ENCODE measurements at places on chromosomes 2 and 18. TPM values are rescaled to one million over a fixed set of nuclear protein-coding genes. Genes with fewer than 3 reads are reported as not detected.

VWC2L gene
- total RNA-seq, result not detected

DPP4 gene
- total RNA-seq, result 7.5 TPM

ALK gene
- total RNA-seq, result under 0.01 TPM

TTC31 gene
- total RNA-seq, result 28.3 TPM

TTC27 gene
- total RNA-seq, result 5.6 TPM

MPHOSPH10 gene
- total RNA-seq, result 19.1 TPM

CD226 gene
- 0.33 TPM for total RNA-seq

GALR1 gene
- total RNA-seq, result under 0.01 TPM

ALS2 gene
- total RNA-seq, result 9.9 TPM

OXER1 gene
- total RNA-seq, result 4.7 TPM

CNNM3 gene
- 18.2 TPM for total RNA-seq

- H3K27me3 ChIP-seq, result no peaks in the 10 kb centered on the region
- H3K36me3 ChIP-seq, result no peaks in the 10 kb centered on the region
- H3K27ac ChIP-seq, result no peak overlapping the region
- H3K4me3 ChIP-seq, result no peak overlapping the region
- peak; percentile 75 for DNase-seq
Measured at GRCh38 chr2:162840598-162841246, 2.2 kb upstream of the KCNH7 start.

GRCh38 chr2:197498937-197499593 lies 575 bp downstream of the HSPD1 start:
- peaks cover 18% of the 10 kb centered on the region for H3K36me3 ChIP-seq
- H3K4me1 ChIP-seq, result peaks cover 54% of the 10 kb centered on the region
- H3K4me3 ChIP-seq, result peak overlapping the region; percentile 63
- peak overlapping the region; percentile 95 for H3K27ac ChIP-seq

DNA sequence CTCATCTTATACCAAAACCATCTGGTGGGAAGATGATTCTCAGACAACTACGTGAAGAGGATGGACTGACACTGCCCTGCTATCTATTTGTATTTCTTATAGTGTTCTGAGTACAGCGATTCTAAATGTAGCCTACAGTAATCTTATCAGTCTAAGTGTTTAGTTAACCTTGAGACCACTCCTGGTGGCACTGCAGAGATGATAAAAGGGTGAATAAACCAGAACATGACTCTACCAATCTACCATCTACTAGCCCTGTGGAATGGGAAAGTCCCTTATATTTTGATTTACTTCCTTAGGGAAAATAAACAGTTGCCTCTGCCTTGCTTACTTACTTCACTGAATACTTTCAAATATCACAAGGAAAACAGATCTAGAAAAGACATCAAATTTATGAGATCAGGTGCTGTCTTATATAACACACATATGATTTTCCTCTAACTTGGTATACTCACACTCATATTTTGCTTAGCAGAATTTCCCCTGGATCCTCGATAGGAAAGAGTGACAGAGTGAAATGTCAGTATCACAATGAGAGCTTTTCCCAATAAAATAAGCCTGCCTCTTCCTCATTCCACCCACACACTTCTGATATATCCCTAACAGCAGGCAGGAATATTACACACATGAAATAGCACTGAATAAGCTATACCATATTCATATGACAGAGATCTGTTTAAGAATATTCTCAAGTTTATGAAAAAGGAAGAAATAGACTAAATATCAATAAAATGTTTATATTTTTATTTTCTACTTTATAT lies 58.6 kb upstream of the MTIF2 start:
- peaks cover 9% of the 10 kb centered on the region for H3K4me1 ChIP-seq
- H3K36me3 ChIP-seq, result no peaks in the 10 kb centered on the region
- no peaks in the 10 kb centered on the region for H3K27me3 ChIP-seq
- H3K27ac ChIP-seq, result peak overlapping the region; percentile 9
- no peak for DNase-seq

DNA sequence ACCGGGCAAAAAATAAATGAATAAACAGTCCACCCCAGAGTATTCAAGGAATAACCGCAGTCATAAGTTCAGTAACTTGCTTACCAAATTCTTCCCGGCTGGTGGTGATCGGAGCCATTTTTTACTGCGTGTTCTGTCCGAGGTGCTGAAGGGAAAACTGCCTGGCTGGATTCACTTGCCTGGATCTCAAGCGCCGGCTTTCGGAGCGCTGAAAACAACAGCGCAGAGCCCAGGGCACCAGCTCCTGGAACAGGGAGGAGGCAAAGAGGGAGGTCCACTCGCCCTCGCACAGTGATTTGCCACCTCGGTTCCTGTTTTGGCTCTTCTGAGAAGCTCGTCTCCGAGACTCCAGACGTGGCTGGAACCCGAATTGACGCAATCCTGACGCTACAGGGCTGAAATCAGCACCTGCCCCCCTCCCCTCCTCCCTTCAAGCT lies at the start of gene SYT4:
Gene SYT4, minus strand, starts transcription at position 327 of the 437 bp plus-strand sequence. Its CDS starts 209 bp downstream, at position 118.
- no peak within 1 kb of the TSS for H3K4me3 ChIP-seq
- no peaks in the 10 kb centered on the region for H3K36me3 ChIP-seq
- no peaks in the 10 kb centered on the region for H3K27me3 ChIP-seq
- no peak within 1 kb of the TSS for H3K27ac ChIP-seq

GRCh38 chr2:232890896-232891601 lies 21.0 kb downstream of the SNORC start:
- H3K36me3 ChIP-seq, result no peaks in the 10 kb centered on the region
- DNase-seq, result peak; percentile 79
- H3K27ac ChIP-seq, result peak overlapping the region; percentile 13
- H3K4me3 ChIP-seq, result no peak overlapping the region
- H3K4me1 ChIP-seq, result peaks cover 30% of the 10 kb centered on the region

- H3K4me3 ChIP-seq, result no peak overlapping the region
- no peaks in the 10 kb centered on the region for H3K27me3 ChIP-seq
- no peaks in the 10 kb centered on the region for H3K36me3 ChIP-seq
- H3K4me1 ChIP-seq, result peaks cover 18% of the 10 kb centered on the region
- H3K27ac ChIP-seq, result no peak overlapping the region
Measured at GRCh38 chr2:159160954-159161353, 125.5 kb downstream of the WDSUB1 start.

DNA sequence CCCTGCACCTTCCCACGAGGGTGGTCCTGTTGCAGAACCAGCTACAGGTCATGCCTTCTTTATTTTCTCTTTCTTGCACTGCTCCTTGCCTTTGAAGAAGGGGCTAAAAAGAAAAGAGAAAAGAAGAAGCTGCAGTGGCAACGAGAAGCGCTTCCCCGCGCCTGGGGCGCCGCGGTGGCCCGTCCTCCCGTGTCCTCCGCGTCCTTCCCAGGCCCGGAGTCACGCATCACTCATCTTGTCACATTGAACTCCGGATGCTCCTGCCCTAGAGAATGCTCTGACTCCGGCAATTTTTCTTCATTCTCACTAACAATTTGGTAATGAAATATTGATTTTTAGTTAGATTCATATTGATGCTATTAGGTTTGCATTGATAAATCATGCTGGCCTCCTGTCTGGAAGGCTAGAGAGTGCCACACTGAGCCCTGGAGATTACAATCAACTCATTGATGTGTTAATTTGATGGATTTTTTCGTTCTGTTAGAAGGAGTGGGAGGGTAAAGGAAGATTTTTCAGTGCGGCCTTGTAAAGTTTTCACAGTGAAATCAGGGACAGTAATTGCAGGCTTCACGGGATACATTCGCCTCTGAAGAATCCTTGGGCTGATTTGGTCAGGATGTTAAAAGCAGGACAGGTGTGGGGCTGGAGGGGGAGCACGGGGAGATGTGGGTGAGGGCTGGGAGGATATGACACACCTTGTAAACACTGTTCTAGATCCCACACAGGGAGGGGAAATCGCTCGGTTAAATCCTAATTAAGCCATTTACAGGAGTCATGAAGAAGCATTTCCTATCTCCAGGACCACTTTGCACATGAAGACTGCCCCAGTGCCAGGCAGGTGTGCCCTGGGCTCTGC lies 349.3 kb downstream of the ZNF516 start:
- no peaks in the 10 kb centered on the region for H3K27me3 ChIP-seq
- H3K4me1 ChIP-seq, result no peaks in the 10 kb centered on the region
- no peak overlapping the region for H3K27ac ChIP-seq
- H3K36me3 ChIP-seq, result no peaks in the 10 kb centered on the region
- H3K4me3 ChIP-seq, result no peak overlapping the region

DNA sequence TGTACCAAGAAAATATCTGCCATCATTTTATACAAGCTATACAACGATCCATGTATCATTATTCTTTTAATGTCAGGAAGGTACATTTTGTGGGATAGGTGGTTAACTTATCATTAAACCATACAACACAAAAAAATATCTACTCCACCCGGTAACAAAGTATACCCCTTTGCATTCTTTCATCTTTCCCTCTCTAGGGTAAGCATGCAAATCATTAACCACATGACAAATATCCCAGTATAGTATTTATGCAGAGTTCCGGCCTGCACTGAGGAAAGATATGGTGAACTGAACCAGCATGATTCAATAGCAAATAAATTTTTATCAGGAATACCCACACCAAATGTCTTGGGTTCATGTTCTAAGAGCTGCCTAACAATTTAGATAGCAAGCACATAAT lies 22.5 kb upstream of the SULT1C2 start:
- peaks cover 11% of the 10 kb centered on the region for H3K4me1 ChIP-seq
- H3K36me3 ChIP-seq, result no peaks in the 10 kb centered on the region
- DNase-seq, result no peak
- H3K27ac ChIP-seq, result no peak overlapping the region

GRCh38 chr2:158024288-158024898 lies 77.3 kb upstream of the UPP2 start:
- no peak overlapping the region for H3K27ac ChIP-seq
- no peaks in the 10 kb centered on the region for H3K4me1 ChIP-seq
- DNase-seq, result peak; percentile 58
- no peak overlapping the region for H3K4me3 ChIP-seq
- no peaks in the 10 kb centered on the region for H3K27me3 ChIP-seq

- no peaks in the 10 kb centered on the region for H3K4me1 ChIP-seq
- no peak for DNase-seq
- H3K27me3 ChIP-seq, result no peaks in the 10 kb centered on the region
Measured at GRCh38 chr2:201327678-201328077, 29.5 kb downstream of the FLACC1 start.

- no peaks in the 10 kb centered on the region for H3K27me3 ChIP-seq
- no peak overlapping the region for H3K4me3 ChIP-seq
- H3K27ac ChIP-seq, result no peak overlapping the region
- DNase-seq, result no peak
- H3K4me1 ChIP-seq, result peaks cover 24% of the 10 kb centered on the region
Measured at GRCh38 chr2:191289049-191289448, 43.8 kb downstream of the MYO1B start.

- H3K4me1 ChIP-seq, result no peaks in the 10 kb centered on the region
- no peak for DNase-seq
- H3K27ac ChIP-seq, result no peak overlapping the region
- no peak overlapping the region for H3K4me3 ChIP-seq
- no peaks in the 10 kb centered on the region for H3K36me3 ChIP-seq
Measured at GRCh38 chr18:42640160-42640559, 475.3 kb downstream of the RIT2 start.

- H3K27me3 ChIP-seq, result no peaks in the 10 kb centered on the region
- no peak for DNase-seq
- H3K4me1 ChIP-seq, result peaks cover 23% of the 10 kb centered on the region
- peaks cover 4% of the 10 kb centered on the region for H3K36me3 ChIP-seq
Measured at GRCh38 chr2:47028846-47029560, 113.4 kb upstream of the MCFD2 start.

- H3K4me3 ChIP-seq, result no peak overlapping the region
- no peaks in the 10 kb centered on the region for H3K27me3 ChIP-seq
- H3K27ac ChIP-seq, result no peak overlapping the region
Measured at GRCh38 chr2:122753336-122753735, 997.9 kb downstream of the TSN start.

GRCh38 chr2:155840661-155841060 lies 491.9 kb downstream of the NR4A2 start:
- DNase-seq, result no peak
- no peaks in the 10 kb centered on the region for H3K4me1 ChIP-seq
- H3K4me3 ChIP-seq, result no peak overlapping the region
- no peaks in the 10 kb centered on the region for H3K27me3 ChIP-seq

DNA sequence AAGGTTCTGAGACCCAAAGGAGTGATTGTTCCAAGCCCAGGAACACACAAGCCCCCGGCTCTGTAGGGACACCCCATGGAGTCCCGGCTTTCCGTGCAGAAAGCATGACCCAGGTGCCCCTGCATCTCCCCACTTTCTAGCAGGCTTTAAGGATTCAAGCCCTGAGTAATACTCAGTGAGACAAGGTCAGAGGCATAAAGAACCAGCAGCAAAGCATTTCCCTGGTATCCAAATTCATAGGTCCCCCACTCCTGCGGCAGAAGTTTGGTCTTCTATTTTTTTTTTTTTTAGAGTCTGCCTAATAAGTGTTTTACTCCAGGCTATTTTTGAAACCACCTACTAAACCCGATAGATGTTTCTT lies 16.3 kb downstream of the TSHZ1 start:
- peak overlapping the region; percentile 7 for H3K27ac ChIP-seq
- no peak overlapping the region for H3K4me3 ChIP-seq
- H3K36me3 ChIP-seq, result no peaks in the 10 kb centered on the region
- no peaks in the 10 kb centered on the region for H3K27me3 ChIP-seq
- H3K4me1 ChIP-seq, result peaks cover 28% of the 10 kb centered on the region
- DNase-seq, result no peak

GRCh38 chr2:65812887-65813286 lies 380.5 kb upstream of the SPRED2 start:
- no peaks in the 10 kb centered on the region for H3K36me3 ChIP-seq
- no peak for DNase-seq
- no peak overlapping the region for H3K4me3 ChIP-seq

GRCh38 chr2:154402213-154402612 lies 296.3 kb upstream of the KCNJ3 start:
- no peaks in the 10 kb centered on the region for H3K36me3 ChIP-seq
- DNase-seq, result no peak
- H3K27me3 ChIP-seq, result no peaks in the 10 kb centered on the region
- H3K27ac ChIP-seq, result no peak overlapping the region
- no peak overlapping the region for H3K4me3 ChIP-seq
- no peaks in the 10 kb centered on the region for H3K4me1 ChIP-seq

- no peaks in the 10 kb centered on the region for H3K4me1 ChIP-seq
- no peak for DNase-seq
- no peak overlapping the region for H3K4me3 ChIP-seq
- no peaks in the 10 kb centered on the region for H3K27me3 ChIP-seq
- H3K27ac ChIP-seq, result no peak overlapping the region
Measured at GRCh38 chr2:209593930-209594329, 170.1 kb downstream of the MAP2 start.

- no peaks in the 10 kb centered on the region for H3K27me3 ChIP-seq
- no peaks in the 10 kb centered on the region for H3K4me1 ChIP-seq
- no peak for DNase-seq
- no peak overlapping the region for H3K27ac ChIP-seq
- H3K36me3 ChIP-seq, result peaks cover 2% of the 10 kb centered on the region
Measured at GRCh38 chr2:11811036-11811654, 64.7 kb downstream of the LPIN1 start.

DNA sequence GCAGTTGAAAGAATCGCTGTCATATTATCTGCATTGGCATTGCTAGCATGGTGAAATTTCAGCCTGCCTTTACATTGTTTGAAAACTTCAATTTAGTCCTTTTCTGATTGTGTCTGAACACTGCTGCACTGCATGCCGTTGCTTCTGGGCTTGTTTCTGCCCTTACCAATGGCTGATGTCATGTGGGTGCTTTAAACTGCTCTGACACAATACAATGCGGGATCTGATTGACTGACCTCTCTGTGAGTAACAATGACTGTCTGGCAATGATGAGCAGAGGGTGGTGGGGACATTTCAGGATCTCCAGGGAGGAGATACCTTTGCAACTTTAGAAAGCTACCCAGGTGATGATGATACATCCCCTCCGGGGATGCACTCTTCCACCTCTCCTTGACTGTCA lies 119.5 kb upstream of the ZBTB14 start:
- H3K36me3 ChIP-seq, result no peaks in the 10 kb centered on the region
- no peak overlapping the region for H3K27ac ChIP-seq

Measured in body of pancreas (tissue), 4 donors.